ENCODE measurements at places on chromosomes 5 and 9.

DNA sequence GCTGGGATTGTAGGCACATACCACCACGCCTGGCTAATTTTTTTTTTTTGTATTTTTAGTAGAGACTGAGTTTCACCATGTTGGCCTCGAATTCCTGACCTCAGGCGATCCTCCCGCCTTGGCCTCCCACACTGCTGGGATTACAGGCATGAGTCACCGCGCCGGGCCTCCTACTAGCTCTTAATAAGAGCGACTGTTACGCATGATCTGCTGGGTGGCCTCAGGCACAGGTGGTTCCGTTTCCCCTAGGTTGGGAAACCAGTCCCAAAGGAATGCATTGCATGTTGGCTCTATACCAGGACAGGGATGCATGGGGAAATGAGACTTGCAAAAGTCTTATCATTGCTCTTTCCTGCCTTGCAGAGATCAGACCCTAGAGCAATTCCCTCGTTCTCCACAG lies 184.7 kb upstream of the PPP1R26 start:
- DNase-seq = peak; percentile 25

DNA sequence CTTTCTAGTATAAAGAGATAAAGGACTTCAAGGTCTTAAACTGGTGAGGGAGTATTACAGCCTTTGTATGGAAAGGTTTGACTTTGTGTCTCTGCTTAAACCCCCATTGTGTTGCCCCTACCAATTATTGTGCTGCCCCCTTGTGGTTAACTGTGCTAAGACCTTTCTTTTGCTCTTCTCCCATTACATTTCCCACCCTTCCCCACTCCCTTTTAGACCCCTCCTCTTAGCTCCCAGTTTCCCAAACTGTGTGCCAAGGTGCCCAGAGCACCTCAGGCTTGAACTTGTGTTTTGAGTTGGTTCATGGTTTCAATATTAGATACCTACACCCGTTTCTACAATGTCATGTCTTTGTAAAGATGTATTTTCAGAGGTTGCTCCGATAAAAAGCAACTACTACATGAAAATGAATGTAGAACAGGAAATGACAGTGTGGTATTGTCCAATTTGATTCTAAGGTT lies 2.9 kb downstream of the JAK2 start:
- peak; percentile 69 for DNase-seq

GRCh38 chr5:61817472-61818326 lies 485.6 kb downstream of the ZSWIM6 start:
- no peak for DNase-seq

GRCh38 chr9:97363661-97364299 lies 48.1 kb upstream of the TDRD7 start:
- no peak for DNase-seq

- DNase-seq = no peak
Measured at GRCh38 chr5:119355244-119355638, 578 bp upstream of the TNFAIP8 start.

GRCh38 chr9:81989700-81990099 lies 1.1 kb downstream of the SPATA31D1 start:
- no peak for DNase-seq

DNA sequence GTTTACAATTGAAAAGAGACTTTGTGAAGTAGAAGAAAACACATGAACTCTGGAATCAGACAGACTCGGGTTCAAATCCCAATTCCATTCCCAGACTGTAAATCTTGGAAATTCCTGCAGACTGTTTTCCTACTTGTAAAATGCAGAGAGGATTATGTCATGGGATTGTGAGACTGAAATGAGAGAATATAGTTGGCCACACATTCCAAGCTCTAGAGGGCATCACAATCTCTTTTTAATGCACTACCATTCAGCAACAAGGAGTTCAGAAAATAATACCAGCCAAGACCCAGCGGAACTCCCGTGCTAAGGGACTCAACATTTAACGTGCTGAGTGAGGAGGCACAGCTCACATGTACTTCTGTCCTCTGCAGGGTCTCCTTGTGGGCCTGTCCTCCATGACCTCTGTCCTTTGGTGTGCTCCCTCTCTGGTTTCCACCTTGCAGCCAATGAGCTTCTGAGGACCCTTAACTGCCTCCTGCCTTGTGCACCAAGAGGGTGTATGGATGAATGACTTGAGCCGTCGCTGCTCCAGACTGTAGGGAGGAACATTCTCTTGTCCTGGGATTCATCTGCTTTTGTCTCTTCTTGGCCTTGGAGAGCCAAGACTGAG lies 263.5 kb downstream of the NTRK2 start:
- no peak for DNase-seq

DNA sequence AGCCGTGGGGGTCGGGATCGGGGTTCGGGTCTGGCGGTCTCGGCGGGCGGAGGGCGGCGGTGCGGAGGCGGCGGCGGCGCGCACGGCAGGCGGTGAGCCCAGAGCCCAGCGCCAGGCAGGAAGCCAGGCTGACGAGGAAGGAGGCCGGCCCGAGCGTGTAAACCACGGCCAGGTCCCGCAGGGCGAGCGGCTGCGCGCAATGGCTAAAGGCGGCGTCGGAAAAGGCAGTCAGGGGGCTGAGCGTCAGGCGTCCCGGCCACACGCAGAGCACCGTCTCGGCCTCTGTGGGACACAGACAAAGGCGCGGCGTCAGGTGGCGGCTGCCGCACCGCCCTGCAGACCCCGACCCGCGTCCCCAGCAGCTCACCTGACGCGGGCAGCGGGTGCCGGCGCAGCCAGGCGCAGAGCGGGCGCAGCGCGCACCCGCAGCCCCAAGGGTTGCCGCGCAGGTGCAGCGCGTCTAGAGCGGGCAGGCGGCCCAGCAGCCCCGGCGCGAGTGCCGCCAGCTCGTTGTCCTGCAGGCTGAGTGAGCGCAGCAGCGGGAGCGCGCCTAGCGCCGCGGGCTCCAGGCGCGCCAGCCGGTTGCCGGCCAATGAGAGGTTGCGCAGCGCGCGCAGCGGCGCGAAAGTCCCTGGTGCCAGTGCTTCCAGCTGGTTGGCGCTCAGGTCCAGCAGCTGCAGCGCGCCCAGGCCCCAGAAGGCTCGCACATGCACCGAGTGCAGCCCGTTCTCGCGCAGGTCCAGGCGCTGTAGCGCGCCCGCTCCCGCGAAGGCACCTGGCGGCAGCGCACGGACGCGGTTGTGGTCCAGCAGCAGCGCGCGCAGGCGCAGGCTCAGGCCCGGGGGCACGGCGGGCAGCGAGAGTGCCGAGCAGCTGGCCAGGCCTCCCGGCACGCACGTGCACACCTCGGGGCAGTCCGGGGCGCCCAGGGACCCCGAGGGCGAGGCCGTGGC lies 671 bp downstream of the LRRC26 start:
- peak; percentile 74 for DNase-seq

Data from NCI-H2171 (cell line).